Stimulated activated CD8-positive, alpha-beta memory T cell treated with anti-CD3 and anti-CD28 coated beads, Interleukin-12 subunit alpha, Interleukin-12 subunit beta, amount 100 ng/mL, for 1 hour (primary cell): ENCODE measurements at places on chromosomes 4 and X.

GRCh38 chr4:61772126-61772525 lies 572.0 kb downstream of the ADGRL3 start:
- DNase-seq = no peak

DNA sequence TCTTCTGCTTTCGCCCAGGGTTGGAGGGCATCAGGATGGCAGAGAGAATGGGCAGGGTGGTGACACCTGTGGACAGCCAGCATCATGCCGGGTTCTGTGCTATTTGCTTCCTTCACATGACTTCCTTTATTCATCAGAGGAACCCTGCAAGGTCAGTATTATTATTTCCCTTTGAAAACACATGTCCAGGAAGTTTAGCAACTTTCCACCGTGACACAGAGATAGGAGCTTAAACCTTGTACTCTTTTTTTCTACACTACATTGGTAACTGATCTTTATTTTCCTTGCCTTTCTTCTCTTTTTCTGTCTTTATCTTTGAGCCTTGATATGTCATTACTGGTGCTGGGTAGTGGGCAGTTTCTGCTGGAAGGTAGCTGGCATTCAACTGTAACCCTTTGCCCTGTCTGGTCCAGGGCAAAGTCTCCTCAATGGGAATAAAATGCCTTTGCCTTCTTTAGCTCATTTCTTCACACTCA lies 5.0 kb upstream of the MGST2 start:
- no peak for DNase-seq

GRCh38 chrX:122591546-122591945 lies 592.5 kb upstream of the GRIA3 start:
- DNase-seq = no peak

GRCh38 chr4:99361899-99362275 lies 9.3 kb upstream of the ADH1C start:
- no peak for DNase-seq

DNA sequence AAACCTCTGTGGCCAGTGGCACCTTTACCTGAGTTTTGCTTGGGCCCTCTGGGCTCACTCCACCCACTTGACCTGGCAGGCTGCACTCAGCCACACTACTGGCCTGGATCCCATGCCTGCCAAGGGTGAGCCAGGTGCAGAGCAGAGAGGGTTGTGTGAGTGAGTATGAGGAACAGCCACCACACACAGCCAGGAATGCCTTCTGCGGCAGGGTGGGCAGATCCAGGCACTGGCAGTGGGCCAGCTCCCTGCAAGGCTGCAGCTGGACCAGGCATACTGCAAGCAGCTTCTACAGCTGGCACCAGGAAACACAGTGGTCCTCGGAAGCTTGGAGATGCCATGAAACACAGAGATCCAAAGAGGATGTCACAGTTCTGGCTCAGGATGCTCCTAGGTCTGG lies 570.1 kb upstream of the ACTRT1 start:
- DNase-seq = no peak

- DNase-seq = no peak
Observed at GRCh38 chrX:3518870-3519269, 172.4 kb upstream of the MXRA5 start.

DNA sequence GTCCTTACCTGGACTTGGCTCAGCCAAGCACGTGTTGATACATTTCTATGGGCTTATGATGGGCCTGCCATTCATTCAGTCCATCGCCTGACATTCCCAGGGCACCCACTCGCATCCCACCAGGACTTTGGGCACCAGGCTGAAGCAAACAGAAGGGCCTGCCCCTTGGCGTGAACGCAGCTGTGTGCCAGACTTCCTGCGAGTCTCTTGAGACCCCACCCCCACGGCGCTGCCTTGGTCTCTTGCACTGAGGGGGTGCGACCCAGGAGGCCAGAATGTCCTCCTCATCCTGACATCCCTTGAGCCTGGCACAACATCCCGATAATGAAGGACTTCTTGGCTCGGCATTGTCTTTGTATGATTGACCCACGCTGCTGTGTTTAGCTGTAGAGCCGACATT lies 1.5 kb upstream of the PSAPL1 start:
- no peak for DNase-seq

GRCh38 chr4:52869656-52870055 lies 7.5 kb downstream of the RASL11B start:
- DNase-seq = no peak

- DNase-seq = no peak
Observed at GRCh38 chrX:17735406-17735805, 1.9 kb upstream of the SCML1 start.

GRCh38 chr4:74283614-74284013 lies 24.7 kb upstream of the EPGN start:
- DNase-seq = no peak

- DNase-seq = no peak
Observed at GRCh38 chrX:131728295-131729145, 184.6 kb downstream of the OR13H1 start.

DNA sequence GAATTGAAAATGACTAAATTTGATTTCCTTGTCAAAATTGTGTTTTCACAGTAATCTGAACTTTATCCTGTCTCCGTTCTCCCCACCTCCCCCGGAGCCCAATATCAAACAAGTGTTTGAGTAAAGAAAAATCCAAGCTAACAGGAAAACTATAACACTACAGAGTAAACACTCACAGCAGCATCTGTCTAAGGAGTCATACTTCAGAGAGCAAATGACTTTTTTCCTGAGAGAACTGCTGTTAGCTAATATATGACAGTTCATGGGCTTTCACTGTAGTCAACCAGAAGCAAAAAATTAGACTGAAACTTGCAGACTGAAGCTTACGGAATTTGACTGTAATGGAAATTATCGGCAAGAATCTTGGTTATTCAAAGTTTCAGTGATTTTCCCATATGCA lies 321.7 kb downstream of the ANKRD50 start:
- DNase-seq = no peak

- DNase-seq = no peak
Observed at GRCh38 chr4:137644201-137644600, 111.9 kb upstream of the PCDH18 start.

DNA sequence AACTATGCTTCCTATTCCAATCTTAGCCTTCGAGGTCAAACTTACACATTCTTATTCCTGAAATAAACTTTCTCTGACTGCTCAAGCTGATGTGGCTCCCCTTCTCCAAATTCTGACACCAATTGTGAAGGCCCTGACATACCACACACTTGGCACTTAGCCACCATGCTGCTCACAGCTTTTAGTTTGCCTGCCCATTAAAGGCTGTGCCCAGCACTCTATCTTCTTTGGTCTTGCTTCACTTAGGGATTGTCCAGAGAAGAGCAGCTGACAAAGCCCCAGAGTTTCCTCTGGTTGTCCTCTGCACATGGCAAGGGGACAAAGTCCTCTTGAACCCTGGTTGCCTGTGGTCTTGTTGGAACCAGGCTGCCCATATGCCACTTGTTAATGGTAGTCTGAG lies 126.1 kb downstream of the ARHGEF9 start:
- DNase-seq = no peak

DNA sequence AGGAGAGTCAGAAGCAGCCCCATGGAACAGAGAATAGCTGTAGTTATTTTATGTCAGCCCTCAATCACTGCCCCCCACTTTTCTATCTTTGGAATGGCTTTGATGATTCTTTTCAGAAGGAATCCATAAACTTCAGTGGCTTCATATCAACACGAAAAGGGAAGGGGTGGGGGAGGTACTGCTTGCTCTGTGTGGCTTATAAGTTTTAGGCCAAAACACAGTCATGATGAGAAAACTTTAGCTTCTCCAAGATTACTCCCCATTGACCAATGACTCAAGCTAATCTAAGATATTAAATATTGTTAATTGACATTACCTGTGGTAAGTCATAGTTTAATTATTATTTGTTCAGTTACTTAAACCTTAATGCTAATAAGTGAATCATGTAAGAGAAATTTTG lies 669.6 kb upstream of the FAM241A start:
- no peak for DNase-seq

- DNase-seq = no peak
Observed at GRCh38 chr4:139526928-139527327, 29.1 kb downstream of the SETD7 start.

- DNase-seq = no peak
Observed at GRCh38 chr4:100842856-100843255, 325.0 kb upstream of the EMCN start.

DNA sequence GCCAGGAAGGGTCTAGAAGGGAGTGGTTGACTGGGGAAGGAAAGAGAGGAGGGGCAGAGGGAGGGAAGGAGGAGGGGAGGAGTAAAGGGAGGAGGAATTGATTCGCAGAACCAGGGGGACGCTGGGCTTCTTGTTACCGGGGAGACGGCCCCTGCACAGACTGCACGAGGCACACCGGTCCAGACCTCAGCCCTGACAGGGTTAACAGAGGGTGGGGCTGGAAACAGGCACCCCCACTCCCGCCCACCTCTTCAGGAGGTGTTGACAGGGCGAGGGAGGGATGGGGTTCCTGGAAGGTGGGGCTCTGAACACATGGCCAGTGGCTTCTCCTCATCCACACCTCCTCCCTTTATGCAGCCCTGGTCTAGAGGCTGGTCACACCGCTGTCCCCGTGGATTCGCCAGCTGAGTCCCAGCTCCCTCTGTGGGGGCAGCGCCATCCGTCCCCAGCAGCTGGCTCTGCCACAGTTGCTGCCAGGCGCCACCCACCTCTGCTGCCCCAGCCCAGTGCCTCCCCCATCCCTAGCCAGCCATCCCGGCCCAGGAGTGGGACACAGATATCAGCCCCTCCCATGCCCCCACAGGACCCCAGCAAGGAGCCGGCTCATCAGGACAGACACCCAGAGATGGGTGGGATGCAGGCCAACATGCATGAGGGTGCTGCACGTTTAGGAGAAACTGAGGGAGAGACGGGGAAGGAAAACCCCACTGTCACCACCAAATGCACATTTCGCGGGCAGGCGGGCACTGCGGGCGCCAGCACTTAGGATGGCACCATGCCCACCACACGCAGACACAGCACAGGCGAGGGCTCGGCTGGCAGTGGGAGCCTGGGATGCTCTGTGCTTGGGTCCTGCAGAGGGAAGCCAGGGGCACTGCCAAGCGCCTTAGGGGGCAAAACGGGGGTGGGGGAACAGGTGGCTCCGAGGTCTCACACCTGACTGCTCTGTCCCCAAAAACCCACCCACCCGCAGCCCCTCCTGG lies 87.6 kb downstream of the ABLIM2 start:
- DNase-seq = no peak

DNA sequence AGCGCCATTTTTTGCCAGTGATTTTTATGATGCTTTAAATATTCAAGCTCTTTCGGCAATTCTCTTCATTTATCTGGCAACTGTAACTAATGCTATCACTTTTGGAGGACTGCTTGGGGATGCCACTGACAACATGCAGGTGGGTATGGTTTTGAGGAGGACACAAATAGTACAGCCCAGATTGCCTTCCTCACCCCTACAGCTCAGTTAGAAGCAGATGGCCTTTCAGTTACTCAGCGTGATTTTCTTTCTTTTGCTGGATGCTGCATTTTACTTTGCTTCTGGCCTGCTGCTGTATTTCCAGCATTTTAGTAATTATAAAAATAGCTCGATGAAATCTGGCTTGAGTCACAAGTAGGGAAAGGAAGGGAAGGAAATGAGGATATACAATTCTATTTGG lies 114.7 kb downstream of the SLC4A4 start:
- no peak for DNase-seq

- DNase-seq = no peak
Observed at GRCh38 chr4:44086753-44087152, 361.9 kb downstream of the KCTD8 start.

DNA sequence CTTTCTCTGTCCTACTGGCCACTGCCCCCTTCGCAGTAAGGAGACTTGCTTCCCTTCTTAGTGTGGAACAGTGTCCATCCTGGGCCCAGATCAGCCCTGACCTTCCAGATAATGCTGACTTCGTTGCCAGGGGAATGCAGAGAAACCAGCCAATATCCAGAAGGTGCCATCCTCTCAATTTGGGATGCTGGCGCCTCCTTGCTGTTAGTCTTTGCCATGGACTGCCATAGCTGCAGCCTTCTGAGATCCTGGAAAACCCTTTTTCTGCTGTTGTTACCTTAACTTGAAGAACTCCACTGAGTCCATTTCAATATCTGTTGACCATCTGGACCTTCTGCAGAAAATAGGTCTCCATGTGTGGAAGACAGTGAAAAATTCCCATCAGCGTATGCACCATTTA lies 21.8 kb downstream of the RAI2 start:
- no peak for DNase-seq
